Cardiac ventricle fibroblast (primary cell): ENCODE measurements at places on chromosomes 12 and 14. TPM values are rescaled to one million over a fixed set of nuclear protein-coding genes. Genes with fewer than 3 reads are reported as not detected.

SLCO1A2 gene
- not detected in 2 replicates for total RNA-seq

KLRC1 gene
- total RNA-seq = not detected in 2 replicates

GRIN2B gene
- total RNA-seq = not detected in 2 replicates

DENR gene
- 21.1 and 23.5 TPM in 2 replicates for total RNA-seq

PGF gene
- 24.0 and 30.8 TPM in 2 replicates for total RNA-seq

TAC3 gene
- total RNA-seq = not detected in 2 replicates

GDF3 gene
- total RNA-seq = not detected in 2 replicates

KIF21A gene
- 2.3 and 2.9 TPM in 2 replicates for total RNA-seq

GLI1 gene
- total RNA-seq = 0.05 TPM in 1 of 2 replicates, not detected in the other

ADCY6 gene
- total RNA-seq = 26.0 and 33.3 TPM in 2 replicates

UBE3B gene
- 25.8 and 45.4 TPM in 2 replicates for total RNA-seq

WNT1 gene
- not detected in 2 replicates for total RNA-seq

DACT1 gene
- 6.2 and 6.5 TPM in 2 replicates for total RNA-seq

DUSP16 gene
- 4.8 and 5.0 TPM in 2 replicates for total RNA-seq

GLTP gene
- 29.8 and 44.0 TPM in 2 replicates for total RNA-seq

ACOT4 gene
- total RNA-seq = 0.69 and 0.73 TPM in 2 replicates

ZC2HC1C gene
- 0.24 TPM in 1 of 2 replicates, not detected in the other for total RNA-seq
